ENCODE measurements at places on chromosomes 2 and 18. TPM values are rescaled to one million over a fixed set of nuclear protein-coding genes. Genes with fewer than 3 reads are reported as not detected.

DNA sequence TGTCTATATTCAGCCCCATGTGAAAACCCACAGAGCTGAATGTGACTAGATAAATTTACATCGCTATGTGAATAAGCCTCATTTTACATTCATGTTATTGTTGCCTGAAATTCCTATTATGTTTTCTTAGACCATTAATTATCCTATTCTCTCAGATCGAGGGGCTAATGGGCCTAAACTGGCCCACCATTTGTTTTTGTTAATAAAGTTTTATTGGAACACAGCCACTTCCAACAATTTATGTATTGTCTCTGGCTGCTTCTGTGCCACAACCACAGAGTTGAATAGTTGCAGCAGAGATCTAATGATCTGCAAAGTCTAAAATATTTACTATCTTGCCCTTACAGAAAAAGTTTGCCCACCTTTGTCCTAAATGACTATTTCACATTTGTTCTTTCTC lies 61.0 kb downstream of the KLHL14 start:
- H3K36me3 ChIP-seq, result peaks cover 12% of the 10 kb centered on the region
- no peak overlapping the region for H3K4me3 ChIP-seq
- DNase-seq, result no peak
- H3K27me3 ChIP-seq, result no peaks in the 10 kb centered on the region
- no peaks in the 10 kb centered on the region for H3K4me1 ChIP-seq

- H3K4me1 ChIP-seq, result peaks cover 43% of the 10 kb centered on the region
- peak overlapping the region; percentile 6 for H3K27ac ChIP-seq
- H3K36me3 ChIP-seq, result 0 out of 2 replicates have a peak, but pooled peaks cover 5% of the 10 kb centered on the region
- H3K4me3 ChIP-seq, result no peak overlapping the region
- H3K27me3 ChIP-seq, result peaks cover 4% of the 10 kb centered on the region
Measured at GRCh38 chr18:392928-393573, 107.5 kb downstream of the COLEC12 start.

DNA sequence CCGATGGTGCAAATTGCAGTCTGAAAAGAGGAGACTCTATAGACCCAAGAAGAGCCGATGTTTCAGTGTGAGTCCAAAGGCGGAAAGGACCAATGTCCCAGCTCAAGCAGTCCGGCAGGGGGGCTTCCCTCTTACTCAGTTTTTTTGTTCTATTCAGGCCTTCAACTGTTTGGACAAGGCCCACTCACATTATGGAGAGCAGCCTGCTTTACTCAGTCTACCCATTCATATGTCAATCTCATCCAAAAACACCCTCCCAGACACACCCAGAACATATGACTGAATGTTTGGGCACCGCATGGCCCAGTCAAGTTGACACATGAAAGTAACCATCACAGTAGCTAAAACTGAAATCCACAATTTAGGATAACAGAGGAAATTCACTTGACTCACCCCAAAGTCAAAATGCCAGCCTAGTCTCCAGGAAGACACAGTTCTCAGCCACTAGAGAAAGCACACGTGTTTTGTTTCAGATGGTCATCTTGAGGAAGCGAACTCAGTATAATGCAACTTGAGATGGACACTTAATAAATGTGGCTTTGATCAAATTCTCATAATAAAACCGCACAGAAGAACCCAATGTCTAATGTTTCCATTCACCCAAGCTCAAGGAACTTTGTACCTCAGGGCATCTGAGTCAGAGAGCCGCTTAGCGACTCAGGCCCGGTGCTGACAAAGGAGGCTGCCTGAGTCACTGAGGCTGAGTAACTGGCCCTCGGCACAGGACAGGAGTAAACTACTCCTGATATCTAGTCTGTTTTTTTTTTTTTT lies 2.4 kb downstream of the FHL2 start:
- H3K27me3 ChIP-seq, result peaks cover 3% of the 10 kb centered on the region
- peaks cover 60% of the 10 kb centered on the region for H3K4me1 ChIP-seq
- peak; percentile 99 for DNase-seq
- peaks cover 66% of the 10 kb centered on the region for H3K36me3 ChIP-seq
- H3K27ac ChIP-seq, result peak overlapping the region; percentile 90
- H3K4me3 ChIP-seq, result peak overlapping the region; percentile 94

DNA sequence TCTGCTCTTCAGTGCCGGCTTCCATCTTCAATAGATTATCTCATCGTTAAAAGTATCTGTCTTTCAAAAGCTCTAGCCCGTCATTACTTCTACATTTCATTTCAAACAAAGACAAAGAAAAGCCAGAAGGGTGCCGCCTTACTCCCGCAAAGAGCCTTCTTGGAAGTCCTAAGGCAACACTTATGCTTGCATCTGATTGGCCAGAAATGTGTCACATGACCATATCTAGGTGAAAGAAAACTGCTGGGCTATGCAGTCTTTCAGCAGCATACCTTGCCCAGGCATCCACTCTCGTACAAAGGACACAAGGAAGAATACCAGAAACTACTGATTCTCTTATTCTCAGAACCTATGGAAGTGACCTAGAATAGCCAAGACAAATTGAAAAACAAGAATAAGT lies 217.1 kb upstream of the SLC35G4 start:
- H3K4me3 ChIP-seq, result no peak overlapping the region
- no peak for DNase-seq
- no peaks in the 10 kb centered on the region for H3K36me3 ChIP-seq
- H3K27me3 ChIP-seq, result peaks cover 8% of the 10 kb centered on the region
- H3K4me1 ChIP-seq, result peaks cover 13% of the 10 kb centered on the region

GRCh38 chr2:122255924-122256323 lies 500.5 kb downstream of the TSN start:
- H3K36me3 ChIP-seq, result no peaks in the 10 kb centered on the region
- H3K4me3 ChIP-seq, result no peak overlapping the region
- H3K27ac ChIP-seq, result no peak overlapping the region
- no peak for DNase-seq
- H3K4me1 ChIP-seq, result no peaks in the 10 kb centered on the region

DNA sequence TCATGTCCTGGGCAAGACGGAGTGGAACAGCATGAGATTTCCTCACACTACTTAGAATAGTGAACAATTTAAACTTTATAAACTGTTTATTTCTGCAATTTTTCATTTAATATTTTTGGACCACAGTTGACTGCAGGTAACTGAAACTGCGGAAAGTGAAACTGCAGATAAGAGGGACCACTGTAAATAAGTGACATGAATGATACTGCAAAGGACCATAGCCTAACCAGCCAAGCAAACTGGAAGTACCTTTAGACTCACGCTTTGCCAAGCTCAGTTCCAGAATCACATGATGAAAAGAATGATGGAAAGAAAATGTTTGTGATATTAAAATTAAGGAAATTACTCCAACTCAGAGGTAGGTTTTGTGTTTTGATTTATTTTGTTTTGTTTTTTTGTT lies 94.6 kb upstream of the ITGA4 start:
- H3K36me3 ChIP-seq, result no peaks in the 10 kb centered on the region
- H3K27me3 ChIP-seq, result no peaks in the 10 kb centered on the region
- H3K4me3 ChIP-seq, result no peak overlapping the region

- H3K36me3 ChIP-seq, result no peaks in the 10 kb centered on the region
- H3K27me3 ChIP-seq, result peaks cover 2% of the 10 kb centered on the region
- H3K4me1 ChIP-seq, result no peaks in the 10 kb centered on the region
- DNase-seq, result no peak
- no peak overlapping the region for H3K27ac ChIP-seq
Measured at GRCh38 chr18:57234346-57234745, 87.5 kb downstream of the BOD1L2 start.

GALNT14 gene
- total RNA-seq, result 0.78 TPM

Measured in HFFc6 (cell line).